Stimulated activated CD4-positive, alpha-beta T cell treated with anti-CD3 and anti-CD28 coated beads, Interleukin-15, amount 100 ng/mL, for 1 hour (primary cell): ENCODE measurements at places on chromosomes 11 and 22.

- no peak for DNase-seq
These were observed 787 bp downstream of the SMDT1 start for GRCh38 chr22:42080287-42080686.

DNA sequence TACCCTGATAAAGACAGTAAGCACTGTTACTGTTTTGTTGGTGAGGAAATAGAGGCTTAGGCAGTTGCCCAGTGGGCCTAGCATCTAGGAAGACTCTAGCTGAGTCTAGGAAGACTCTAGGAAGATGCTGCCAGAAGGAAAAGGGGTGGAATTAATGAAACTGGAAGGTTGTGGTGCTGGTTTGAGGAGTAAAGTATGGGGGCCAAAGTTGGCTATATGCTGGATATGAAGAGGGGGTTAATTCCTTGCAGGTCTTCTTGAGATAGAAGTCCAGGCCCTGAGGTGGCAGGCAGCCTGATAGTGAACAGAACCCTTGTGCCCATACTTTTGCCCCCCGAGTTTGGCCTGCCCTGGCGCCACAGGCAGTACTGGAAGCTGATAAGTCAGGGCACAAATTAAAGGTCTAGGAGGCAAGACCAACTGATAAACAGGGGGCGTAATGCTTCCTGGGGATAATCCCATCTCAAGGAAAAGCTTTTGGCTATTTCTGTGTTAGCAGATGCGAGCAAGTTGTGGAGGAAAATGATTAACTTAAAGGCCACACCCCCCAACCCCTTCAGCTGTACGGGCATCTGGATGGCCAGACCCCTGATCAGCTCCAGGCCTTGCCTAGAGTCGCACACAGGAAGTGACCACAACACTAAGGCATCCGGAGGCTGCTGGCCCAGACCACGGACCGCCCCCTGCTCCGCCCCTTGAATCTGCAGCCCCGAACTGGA, 3.1 kb downstream of the ILK start:
- peak; percentile 21 for DNase-seq

DNA sequence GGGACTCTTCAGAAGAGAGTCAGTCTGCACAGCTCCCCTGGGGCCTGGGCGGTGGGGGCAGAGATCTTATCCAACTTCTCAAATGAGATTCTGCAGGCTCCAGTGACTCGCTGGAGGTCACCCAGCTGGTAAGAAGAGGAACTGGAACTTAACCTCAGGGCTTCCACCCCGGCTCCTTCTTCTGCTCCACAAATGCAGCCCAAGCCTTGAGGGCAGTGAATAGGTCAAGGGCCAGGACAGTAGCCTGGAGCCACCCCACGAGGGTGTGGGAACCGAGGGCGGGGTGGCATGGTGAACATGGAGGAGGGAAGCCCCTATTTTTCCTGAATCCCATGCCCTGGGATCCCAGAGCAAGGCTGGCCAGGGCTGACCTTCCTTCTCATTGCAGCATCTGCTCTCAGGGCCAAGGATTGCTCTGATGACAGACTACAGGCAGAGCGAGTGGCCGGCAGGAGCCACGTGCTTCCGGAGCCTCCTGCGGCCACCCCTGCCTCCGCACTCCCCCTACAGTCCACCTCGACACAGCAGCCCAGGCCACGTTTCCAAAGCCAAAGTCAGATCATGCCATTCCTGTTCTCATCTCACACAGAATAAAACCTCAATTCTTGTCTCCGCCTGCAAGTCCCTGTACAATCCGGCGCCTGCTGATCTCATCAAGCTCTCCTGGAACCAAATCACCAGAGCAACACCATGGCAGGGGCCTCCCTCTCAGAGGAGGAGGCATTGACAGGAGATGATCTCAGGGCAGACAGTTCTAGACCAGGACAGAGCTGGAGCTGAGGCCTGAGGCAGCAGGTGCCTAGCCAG, 21.1 kb upstream of the UPK3A start:
- no peak for DNase-seq

GRCh38 chr22:35023692-35024363, 42.1 kb upstream of the ISX start:
- DNase-seq: peak; percentile 44

GRCh38 chr22:31615940-31616314, 46.1 kb downstream of the PISD start:
- DNase-seq: no peak
